ENCODE measurements at places on chromosomes 7 and 10. TPM values are rescaled to one million over a fixed set of nuclear protein-coding genes. Genes with fewer than 3 reads are reported as not detected.

GRCh38 chr7:147044941-147045340 is 928.3 kb downstream of the CNTNAP2 start:
- DNase-seq: no peak

GRCh38 chr10:62244785-62245467 is 23.7 kb downstream of the RTKN2 start:
- DNase-seq: peak; percentile 65

- no peak for DNase-seq
These were observed 31.5 kb downstream of the MACROH2A2 start for GRCh38 chr10:70084189-70084588.

GRCh38 chr7:49636400-49636799 is 137.0 kb upstream of the VWC2 start:
- no peak for DNase-seq

DNA sequence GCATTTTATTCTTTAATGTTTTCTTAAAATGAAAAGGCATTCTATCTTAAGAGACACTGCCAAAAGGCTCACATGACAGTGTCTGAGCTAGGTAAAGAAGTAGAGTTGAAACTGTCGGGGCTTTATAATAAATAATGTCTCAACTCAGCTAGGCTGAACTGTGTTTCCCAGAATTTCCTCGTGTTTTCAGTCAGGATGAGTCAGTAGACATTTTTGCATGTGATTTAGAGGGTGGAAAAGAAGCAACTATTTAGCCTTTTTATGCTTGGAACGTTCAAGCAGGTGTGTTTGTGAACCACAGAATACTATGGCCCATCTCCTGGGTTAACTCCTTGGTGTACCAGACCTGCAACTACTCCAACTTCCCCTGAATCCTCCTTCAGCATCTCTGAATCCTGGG is 23.4 kb upstream of the LIPA start:
- no peak for DNase-seq

GRCh38 chr10:28839600-28840007 is 162.3 kb downstream of the BAMBI start:
- no peak for DNase-seq

DNA sequence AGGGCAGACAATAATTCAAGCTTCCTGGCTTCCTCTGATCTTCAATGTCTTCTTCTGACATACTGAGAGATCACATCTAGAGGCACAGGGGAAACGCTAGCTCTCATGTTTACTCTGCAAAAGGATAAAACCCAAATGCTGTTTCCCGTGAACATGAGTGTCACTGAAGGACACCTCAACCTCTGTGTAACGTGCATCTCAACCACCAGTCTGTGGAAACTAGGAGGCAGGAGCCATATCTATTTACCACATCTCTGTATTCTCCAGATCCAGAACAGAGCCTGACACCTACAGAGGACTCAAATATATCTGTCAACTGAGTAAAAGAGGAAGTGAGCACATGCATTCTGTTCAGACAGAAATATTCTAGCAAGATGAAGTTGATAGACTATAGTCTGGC is 140.3 kb upstream of the TARP start:
- peak; percentile 24 for DNase-seq

DNA sequence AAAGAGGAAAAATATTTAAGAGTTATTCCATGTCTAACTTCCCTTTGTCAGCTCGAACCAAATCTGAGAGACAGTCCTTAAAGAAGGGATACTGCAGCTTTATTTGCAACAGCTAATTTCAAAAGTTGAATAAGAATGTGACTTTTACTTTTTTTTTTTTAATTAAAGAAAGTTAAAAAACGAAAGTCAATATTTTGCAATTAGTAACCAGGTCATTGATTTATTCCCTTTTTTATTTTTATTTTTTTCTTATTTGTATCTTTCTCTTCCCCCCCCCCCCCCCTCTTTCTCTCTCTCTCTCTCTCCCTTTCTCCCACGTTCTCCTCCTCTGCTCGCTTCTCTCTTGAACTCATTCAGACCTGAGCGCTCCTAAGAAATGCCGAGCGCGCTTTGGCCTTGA is 209.5 kb downstream of the TCF7L2 start:
- no peak for DNase-seq

The GARIN1A gene
- 0.25 TPM for total RNA-seq

The CARD11 gene
- total RNA-seq: 98.3 TPM
